ENCODE measurements at places on chromosomes 4 and X. TPM values are rescaled to one million over a fixed set of nuclear protein-coding genes. Genes with fewer than 3 reads are reported as not detected.

DNA sequence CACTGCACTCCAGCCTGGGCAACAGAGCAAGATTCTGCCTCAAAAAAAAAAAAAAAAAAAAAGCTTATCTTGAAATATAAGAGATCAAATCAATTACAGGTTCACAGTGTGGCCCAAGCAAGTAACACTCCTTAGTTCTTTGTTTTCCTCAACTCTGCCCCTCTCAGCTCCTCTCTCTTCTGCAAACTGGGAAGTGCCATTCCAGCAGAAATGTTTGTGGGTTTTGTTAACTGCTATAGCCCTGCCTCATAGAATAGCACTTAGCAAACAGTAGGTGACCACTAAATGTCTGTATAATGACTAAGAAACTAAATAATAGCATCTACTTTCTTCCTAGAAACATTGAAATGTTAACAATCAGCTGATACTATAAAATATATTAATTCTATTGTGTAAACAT lies 160.0 kb upstream of the NAP1L5 start:
- DNase-seq: no peak

GRCh38 chr4:47891928-47892327 lies 22.5 kb downstream of the NFXL1 start:
- DNase-seq: no peak

Gene SRD5A3
- 3.5 TPM for total RNA-seq

DNA sequence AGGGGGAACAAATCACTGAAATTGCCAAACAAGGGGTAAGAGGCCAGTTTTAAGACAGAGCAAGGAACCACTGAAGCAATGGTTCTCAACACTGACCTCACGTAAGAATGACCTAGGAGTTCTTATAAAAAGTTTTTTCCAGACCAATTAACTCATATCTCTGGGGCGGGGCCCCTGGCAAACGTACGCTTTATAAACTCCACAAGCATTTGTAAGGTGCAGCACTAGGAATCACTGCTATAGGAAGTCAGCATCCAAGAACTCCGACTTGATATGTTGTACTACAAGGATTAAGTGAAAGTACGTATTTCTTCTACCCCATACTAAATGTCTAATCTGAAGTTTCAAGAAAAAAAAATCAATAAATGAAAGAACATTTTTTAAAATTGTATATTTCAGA lies 269.9 kb downstream of the RCHY1 start:
- no peak for DNase-seq

Gene L1CAM
- 0.98 TPM for total RNA-seq

Gene ANKRD50
- 0.90 TPM for total RNA-seq

Gene CLNK
- total RNA-seq: 1.0 TPM

Gene CXCL10
- total RNA-seq: not detected

Gene SLC10A7
- 29.4 TPM for total RNA-seq

GRCh38 chr4:30341731-30342130 lies 378.4 kb upstream of the PCDH7 start:
- DNase-seq: no peak

DNA sequence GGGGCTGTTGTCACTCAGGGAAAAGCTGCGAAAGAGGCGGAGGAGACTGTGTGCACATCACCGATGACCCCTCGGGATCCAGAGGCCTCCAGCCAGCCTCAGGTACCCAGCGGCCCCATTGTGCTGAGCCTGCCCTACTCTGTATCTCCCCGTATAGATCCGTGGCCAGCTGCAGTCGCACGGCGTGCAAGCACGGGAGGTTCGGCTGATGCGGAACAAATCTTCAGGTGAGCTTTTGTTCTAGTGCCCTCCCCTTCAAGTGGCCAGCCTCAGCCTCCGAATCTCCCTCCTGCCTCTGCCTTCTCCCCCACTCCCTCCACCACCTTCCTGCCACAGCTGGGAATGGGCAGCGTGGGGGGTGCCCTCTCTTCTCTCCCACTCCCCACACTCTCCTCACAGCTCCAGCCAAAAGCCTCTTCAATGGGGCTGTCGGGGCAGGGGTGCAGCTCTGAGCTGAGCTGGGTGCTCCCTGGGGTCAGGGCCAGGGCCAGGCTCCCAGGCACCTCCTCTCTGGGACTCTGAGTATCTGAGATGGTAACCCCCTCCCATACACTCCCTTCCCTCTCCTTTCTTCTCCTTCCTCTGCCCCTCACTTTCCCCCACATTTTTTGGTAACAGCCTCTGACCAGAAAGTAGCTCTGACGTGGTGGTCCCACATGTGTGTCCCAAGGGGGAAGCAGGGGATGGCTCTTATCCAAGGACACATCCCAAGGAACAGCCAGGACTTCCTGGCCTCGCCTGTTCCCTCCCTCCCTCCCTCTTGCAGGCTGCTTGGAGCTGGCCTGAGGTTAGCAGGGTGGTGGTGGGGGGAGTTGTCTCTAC lies 20.4 kb upstream of the UBA1 start:
- DNase-seq: no peak

Gene AKAP14
- total RNA-seq: not detected

Gene FHIP1A
- total RNA-seq: 0.49 TPM

Gene XAGE1A
- total RNA-seq: not detected

DNA sequence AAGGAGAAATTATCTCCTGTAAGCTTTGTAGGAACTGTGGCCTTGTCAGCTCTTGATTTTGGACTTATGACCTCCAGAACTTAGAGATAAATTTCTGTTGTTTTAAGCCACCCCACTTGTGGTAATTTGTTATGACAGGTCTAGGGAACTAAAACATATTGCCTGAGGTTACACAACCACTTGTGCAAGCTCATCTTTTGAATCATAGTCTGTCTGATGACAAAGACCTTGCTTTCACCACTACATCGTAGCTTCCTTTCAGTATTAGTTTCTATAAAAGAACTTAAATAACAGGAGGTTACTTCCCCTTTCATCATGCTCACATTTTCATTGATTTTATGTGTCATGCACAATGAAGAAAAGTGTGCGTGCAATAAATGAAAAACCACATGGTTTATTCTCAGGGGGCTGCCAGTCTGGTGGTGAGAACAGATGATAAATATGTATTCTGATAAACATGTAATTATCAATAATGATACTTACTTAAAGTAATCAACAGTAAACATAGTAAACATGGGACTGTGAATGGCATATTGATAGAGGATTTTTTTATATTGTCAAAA lies 690.0 kb upstream of the HS3ST1 start:
- no peak for DNase-seq

DNA sequence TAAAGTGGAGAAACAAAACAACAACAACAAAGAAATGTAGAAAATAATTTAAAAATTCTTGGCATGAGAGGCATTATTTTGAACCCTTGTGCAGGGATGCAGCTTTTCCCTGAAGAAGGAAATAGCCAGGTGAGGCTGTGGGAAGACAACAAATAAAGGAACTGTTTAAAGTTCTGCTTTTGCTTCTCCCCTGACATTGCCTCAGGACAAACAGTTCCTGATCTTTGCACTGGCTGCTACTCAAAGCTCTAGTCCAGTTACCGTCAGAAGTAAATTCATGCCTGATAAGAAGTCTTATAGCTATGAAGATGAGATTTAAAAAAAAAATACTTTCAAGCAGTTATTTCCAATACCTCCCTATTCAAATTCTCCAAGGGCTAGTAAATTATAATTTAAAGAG lies 233.8 kb downstream of the IL15 start:
- DNase-seq: no peak

GRCh38 chrX:12958059-12958458 lies 16.9 kb upstream of the TMSB4X start:
- DNase-seq: peak; percentile 33

DNA sequence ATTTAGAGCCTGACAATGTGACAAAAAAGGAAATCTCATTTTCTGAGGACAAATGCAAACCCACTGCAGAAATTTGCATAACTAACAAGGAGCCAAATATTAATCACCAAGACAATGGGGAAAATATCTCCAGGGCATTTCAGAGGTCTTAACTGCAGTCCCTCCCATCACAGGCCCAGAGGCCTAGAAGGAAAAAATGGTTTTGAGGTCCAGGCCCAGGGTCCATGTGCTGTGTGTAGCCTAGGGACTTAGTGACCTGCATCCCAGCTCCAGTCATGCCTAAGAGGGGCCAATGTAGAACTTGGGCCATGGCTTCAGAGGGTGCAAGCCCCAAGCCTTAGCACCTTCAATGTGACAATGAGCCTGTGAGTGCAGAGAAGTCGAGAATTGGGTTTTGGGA lies 44.2 kb downstream of the P2RY10 start:
- no peak for DNase-seq

Gene NAP1L2
- total RNA-seq: 3.1 TPM

DNA sequence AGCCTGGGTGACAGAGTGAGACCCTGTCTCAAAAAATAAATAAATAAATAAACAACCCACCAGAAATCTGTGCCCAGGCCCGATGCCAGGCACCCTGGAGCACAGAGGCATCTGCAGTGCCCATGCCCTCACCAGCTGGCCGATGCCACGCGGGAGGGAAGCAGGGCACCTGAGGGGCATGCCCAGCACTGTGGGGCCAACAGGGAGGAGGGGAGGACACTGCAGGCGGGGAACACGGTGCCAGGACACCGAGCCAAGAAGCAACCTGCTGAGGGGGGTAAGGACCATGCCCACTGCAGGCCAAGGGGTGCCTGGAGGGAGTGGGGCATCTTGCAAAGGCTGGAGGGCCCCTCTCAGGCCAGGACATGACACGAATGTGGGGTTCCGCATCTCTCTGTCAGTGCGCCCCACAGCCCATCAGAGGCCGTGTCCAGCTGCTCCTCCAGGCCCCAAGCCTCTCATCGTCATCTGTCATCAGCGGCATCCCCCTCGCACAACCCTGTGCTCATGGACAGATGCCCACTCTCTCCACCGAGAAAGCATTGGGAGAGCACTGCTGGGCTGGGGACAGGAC lies 13.3 kb upstream of the DUSP9 start:
- DNase-seq: no peak

Gene PPEF2
- 0.33 TPM for total RNA-seq

- no peak for DNase-seq
Measured at GRCh38 chr4:4752576-4753401, 106.7 kb upstream of the MSX1 start.

Gene NAA11
- not detected for total RNA-seq

GRCh38 chr4:7785017-7785416 lies 154.6 kb downstream of the AFAP1 start:
- no peak for DNase-seq

DNA sequence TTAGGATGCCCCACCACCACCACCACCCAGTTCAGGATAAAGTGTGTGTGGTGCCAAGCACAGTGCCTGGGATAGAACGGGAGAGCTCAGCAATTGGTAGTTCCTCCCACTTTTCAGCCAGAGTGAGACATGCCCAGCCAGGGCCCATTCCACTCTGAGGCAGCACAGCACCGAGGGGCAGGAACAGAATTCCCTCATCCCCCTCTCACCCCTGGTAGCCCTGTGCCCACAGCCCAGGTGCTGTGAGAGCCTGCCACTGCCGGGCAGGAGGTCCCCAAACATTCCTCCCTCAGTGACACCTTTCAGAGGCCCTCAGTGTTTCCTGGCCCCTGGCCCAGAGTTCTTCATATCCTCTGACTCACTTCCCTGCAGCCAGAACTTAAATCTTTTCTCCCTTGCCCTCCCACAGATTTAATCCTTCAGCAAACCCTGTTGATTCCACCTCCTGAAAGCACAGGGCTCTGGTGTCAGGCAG lies 8.1 kb downstream of the RIPPLY1 start:
- no peak for DNase-seq

DNA sequence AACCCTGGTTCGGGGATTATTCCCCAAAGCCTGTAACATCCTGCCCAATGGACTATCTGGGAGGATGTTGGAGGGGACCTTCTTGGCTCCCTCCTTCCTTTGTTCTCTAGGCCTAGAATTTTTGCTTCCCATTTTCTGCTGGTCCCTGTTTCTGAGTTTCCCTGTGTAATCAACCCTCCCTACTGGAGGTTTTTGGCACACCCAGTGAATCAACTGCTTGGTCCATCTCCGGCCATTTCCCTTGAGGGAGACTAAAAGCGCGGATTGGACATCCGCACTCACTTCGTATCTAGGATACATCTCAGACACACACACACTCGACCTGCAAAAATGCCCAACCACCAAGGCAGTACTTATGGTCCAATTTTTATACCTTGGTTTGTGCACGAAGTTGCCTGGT lies 108.2 kb upstream of the MAGEE2 start:
- no peak for DNase-seq

Gene TFDP3
- not detected for total RNA-seq

Gene SERTM2
- not detected for total RNA-seq

DNA sequence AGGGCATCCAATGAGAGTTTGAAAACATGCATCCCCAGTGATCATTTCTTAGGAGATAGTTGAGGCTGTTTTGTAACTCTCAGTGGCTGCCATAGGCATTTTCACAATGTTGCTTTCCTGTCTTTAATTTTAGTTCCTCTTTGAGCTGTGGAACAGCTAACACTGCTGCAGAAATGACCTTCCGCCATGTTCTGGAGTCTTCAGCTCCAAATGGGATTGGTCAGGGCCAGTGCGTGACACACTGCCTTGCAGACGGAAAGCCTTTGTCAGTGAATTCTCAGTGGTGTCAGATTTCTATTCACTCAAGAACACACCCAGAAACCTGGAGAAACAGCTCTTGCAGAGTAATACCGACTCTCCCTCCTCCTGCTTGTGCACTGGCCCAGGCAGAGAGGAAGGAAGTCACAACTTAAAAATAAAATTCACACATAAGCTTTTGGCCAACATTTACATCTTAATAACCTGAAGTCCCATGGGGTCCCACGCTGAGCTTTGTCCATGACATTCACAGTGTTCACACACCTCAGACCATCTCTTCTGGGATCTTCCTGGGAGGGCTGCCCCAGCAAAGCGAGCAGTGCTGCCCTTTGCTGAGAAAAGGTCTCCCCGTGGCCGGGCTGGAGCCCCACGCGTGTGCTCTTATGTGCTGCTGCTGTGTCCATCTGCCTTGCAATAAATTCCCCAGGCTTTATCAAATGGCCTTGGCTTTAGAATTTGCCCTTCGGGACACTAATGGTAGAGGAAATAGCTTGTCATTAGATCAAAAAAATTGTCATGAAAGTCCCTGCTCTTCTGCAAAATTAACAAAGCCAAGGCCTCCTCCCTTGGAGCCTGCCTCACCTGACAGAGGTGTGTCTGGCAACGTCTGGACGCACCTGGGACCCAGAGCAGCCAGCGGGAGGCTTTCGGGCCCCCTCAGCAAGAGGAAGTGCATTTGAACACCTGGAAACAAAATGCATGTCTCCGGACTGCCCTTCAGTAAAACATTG lies 126.8 kb downstream of the IRF2 start:
- no peak for DNase-seq

Gene ODAPH
- total RNA-seq: not detected

DNA sequence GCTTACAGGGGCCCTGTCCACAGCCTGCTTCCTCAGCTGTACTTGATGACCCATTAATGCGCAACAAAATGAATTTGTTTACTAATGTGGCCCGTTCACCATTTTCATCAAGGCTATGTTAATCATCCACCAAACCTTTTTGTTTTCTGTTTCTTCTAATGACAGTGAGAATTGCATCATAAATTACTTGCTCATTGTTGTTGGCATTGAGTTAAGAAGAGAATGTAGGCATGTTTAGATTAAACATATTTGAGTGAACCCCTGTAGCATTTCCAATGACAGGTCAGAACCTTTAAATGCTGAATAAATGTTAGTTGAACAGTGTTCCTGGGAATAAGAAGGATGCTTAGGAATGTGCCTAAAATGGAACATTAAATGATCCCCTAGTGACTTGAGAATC lies 183.4 kb downstream of the SPRY1 start:
- DNase-seq: no peak

All from natural killer cell (primary cell).